ENCODE measurements at places on chromosomes 1 and 21.

DNA sequence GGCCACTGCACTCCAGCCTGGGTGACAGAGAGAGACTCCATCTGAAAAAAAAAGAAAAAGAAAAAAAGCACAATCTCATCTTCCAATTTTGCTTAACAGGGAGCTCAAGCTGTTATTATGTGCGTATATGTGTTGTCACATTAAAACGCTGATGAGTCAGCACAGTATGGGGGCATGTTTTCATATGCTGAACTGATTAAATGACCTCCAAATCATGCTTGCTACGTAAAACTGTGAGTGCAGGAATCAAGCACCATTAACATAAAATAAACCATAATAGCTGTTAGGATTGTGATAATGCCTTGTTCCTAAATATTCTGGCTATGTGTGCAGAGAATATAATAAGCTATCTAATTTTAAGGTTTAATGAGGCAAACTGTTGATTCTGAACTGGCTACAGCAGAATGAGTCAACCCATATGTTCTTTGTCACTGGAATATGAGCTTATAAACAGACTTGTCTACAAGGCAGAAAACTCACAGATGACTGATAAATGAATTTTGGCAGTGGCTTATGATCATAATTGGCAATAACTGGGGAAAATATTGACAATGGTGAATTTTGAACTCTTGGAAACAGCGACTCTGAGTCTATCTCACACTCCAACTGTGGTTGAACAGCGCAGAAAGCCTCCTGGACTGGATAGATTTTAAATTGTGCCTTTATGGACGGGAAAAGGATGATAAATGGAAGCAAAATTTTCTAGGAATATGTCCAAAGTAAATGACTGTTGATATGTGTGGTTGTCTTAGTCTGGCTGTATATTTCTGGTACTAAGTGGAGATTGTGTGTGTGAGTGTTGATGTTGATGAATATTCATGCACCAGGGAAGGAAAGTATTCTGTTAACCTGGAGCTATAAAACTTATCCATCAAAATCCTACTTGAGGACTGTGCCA is 75.5 kb downstream of the VCAM1 start:
- H3K27me3 ChIP-seq = no peaks in the 10 kb centered on the region
- H3K36me3 ChIP-seq = no peaks in the 10 kb centered on the region
- H3K4me3 ChIP-seq = no peak overlapping the region

DNA sequence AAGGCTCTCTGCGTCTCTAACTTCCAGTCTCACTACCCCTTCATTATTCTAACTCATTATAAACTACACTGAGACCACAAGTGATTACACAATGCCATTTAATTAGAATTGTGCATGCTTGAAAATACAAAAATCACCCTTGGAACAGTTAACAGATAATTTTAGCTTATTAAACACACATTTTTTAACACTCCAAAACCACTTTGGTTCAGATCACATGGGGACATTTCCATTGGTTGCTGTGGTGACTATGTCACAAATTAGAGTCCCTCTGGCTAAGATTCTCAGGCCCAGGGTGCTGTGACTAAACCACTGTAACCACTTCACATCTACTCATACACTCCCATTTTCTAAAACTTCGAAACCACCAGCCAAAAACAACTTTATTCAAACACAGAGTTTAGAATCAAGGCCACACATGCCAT is 43.0 kb downstream of the JAK1 start:
- no peak overlapping the region for H3K4me3 ChIP-seq
- H3K27me3 ChIP-seq = no peaks in the 10 kb centered on the region
- no peak for DNase-seq
- peaks cover 10% of the 10 kb centered on the region for H3K4me1 ChIP-seq
- no peaks in the 10 kb centered on the region for H3K36me3 ChIP-seq
- H3K27ac ChIP-seq = no peak overlapping the region

GRCh38 chr1:173360487-173361063 is 116.6 kb upstream of the PRDX6 start:
- no peaks in the 10 kb centered on the region for H3K27me3 ChIP-seq
- no peak overlapping the region for H3K4me3 ChIP-seq
- H3K27ac ChIP-seq = no peak overlapping the region
- no peaks in the 10 kb centered on the region for H3K4me1 ChIP-seq

- no peaks in the 10 kb centered on the region for H3K4me1 ChIP-seq
- peak; percentile 32 for DNase-seq
- no peak overlapping the region for H3K4me3 ChIP-seq
These were observed 50.2 kb downstream of the KCNN3 start for GRCh38 chr1:154819628-154820590.

- no peaks in the 10 kb centered on the region for H3K27me3 ChIP-seq
- DNase-seq = no peak
- no peak overlapping the region for H3K27ac ChIP-seq
- H3K4me1 ChIP-seq = peaks cover 16% of the 10 kb centered on the region
- no peaks in the 10 kb centered on the region for H3K36me3 ChIP-seq
These were observed 1.3 kb downstream of the ST6GALNAC3 start for GRCh38 chr1:76075877-76076276.

- no peaks in the 10 kb centered on the region for H3K4me1 ChIP-seq
- peaks cover 3% of the 10 kb centered on the region for H3K36me3 ChIP-seq
- no peak for DNase-seq
These were observed 70.2 kb downstream of the IARS2 start for GRCh38 chr1:220164116-220164515.

DNA sequence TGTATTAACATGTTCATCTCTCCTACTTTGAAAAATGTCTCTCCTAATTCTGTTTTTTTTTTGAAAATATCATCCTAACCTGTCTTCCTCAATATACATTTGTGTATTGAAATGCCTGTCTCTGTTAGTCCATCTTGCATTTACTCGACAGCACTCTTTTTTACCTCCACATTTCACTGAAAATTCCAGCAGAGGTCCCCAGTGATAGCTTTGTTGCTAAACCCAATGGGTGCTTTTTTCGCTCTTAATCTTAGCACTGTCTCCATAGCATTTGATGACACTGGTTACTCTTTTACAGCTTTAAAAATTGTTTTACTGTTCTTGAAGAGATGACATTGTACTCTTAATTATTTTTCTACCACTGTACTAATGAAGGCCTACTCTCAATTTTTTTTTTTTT is 10.8 kb downstream of the OSBPL9 start:
- H3K4me1 ChIP-seq = peaks cover 4% of the 10 kb centered on the region
- DNase-seq = peak; percentile 49
- H3K27me3 ChIP-seq = no peaks in the 10 kb centered on the region
- no peak overlapping the region for H3K27ac ChIP-seq
- no peaks in the 10 kb centered on the region for H3K36me3 ChIP-seq
- H3K4me3 ChIP-seq = no peak overlapping the region

DNA sequence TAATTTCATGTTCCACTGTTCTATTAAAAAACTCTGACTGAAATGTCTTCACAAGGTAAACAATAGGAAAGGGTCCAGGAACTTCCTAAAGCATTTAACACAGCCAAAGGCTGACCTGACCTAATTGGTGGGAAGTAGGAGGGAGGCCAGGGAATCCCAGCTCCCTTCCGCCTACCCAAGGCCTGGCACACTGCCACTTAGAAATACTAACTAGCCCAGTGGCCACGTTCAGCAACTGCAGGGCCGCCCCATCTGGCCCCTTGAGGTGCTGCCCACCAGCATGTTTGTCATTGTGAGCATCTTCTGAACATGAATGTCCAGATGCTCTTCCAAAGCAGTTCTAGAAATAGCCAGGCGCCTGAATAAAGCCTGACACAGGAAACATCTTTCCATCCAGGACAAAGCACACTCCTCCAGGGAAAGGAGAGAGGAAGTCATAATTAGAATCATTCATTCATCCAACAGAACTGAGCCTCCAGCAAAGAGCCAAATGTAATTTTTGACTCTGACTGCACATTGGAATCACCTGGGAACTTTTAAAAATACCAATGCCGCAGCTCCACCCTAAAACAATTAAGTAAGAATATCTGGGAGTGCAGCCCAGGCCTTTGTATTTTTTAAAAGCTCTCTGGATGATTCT is 44.6 kb upstream of the BCL9 start:
- H3K36me3 ChIP-seq = no peaks in the 10 kb centered on the region
- H3K4me1 ChIP-seq = no peaks in the 10 kb centered on the region
- no peaks in the 10 kb centered on the region for H3K27me3 ChIP-seq

GRCh38 chr1:161082996-161083747 is 6.2 kb downstream of the NECTIN4 start:
- H3K36me3 ChIP-seq = no peaks in the 10 kb centered on the region
- peak; percentile 94 for DNase-seq
- peaks cover 35% of the 10 kb centered on the region for H3K4me1 ChIP-seq
- no peaks in the 10 kb centered on the region for H3K27me3 ChIP-seq

DNA sequence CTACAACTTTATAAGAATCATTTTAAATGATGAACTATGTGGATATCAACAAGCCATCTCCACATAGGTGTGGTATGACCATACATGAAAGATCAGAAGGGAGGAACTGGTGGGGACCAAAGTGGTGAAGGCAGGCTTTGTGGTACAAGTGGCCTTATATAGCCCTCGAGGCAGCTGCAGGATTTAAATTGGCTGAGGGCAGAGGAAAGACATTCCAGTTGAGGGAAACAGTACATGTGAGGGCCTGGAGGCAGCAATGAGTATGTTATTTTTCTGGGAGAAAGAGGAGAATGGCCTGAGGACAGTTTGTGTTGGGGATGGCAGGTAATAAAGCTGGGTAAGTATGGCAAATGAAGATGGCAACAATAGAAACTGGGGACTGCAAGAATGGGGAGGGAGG is 17.1 kb downstream of the OSCP1 start:
- DNase-seq = no peak
- no peaks in the 10 kb centered on the region for H3K27me3 ChIP-seq
- no peaks in the 10 kb centered on the region for H3K36me3 ChIP-seq
- H3K4me1 ChIP-seq = no peaks in the 10 kb centered on the region

DNA sequence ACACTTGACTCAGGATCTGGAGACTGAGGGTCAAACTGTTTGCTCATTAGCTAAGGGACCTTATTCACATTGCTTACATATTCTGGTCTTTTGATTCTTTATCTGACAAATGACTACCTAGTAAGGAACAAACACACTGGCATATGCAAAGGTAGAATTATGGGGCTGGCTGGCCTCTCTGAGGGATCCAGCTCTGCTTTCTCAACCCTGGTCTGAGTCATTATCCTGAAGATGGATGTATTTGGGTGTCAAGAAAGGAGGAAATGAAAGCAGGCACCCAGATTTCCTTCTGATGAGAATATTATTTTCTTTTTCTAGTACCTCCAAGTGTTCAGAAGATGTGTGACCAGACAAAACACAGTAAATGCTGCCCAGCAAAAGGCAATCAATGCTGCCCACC is 6.0 kb downstream of the SMCP start:
- H3K4me1 ChIP-seq = no peaks in the 10 kb centered on the region
- H3K27me3 ChIP-seq = no peaks in the 10 kb centered on the region
- no peaks in the 10 kb centered on the region for H3K36me3 ChIP-seq
- no peak for DNase-seq
- no peak overlapping the region for H3K4me3 ChIP-seq
- H3K27ac ChIP-seq = no peak overlapping the region

DNA sequence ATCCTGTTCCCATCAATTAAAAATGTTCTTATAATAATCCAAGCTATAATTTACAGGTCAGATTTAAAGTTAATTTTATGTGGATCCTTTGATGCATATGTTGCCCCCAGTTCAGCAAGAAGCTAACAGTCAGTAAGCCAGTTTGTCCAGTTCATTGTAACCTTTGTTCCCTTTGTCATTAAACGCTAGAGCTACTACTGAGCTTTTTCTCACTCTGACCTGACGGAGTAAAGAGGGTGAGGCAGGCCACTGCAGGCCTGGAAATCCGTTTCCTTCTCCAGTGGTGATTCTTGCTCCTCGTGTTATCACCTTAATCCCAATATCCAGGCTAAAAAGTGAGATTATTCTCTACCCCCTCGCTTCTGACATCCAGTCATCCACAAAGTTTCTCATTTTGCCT is 10.2 kb downstream of the YBX1 start:
- DNase-seq = peak; percentile 52
- H3K27ac ChIP-seq = peak overlapping the region; percentile 85
- H3K36me3 ChIP-seq = no peaks in the 10 kb centered on the region

DNA sequence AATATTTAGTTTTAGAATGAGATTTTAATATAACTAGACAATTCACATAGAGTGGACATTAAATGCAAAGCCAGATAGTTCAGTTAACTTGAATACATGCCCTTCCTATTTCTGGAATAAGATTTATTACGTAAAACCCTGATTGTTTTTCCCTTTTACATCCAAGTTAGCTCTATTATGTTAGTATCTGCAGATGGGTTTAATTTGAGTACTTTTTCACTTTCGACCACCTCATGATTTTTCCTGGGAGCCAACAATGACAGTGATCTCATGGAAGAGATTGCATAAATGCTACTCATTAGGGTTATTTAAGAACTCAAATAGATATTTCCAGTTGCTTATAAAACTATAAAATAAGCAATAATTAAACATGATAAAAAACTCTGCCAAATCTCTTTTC is 199.4 kb upstream of the PTGFR start:
- no peak overlapping the region for H3K27ac ChIP-seq
- H3K4me3 ChIP-seq = no peak overlapping the region
- peaks cover 6% of the 10 kb centered on the region for H3K27me3 ChIP-seq
- DNase-seq = no peak

- H3K4me3 ChIP-seq = no peak overlapping the region
- no peak for DNase-seq
- no peak overlapping the region for H3K27ac ChIP-seq
- H3K36me3 ChIP-seq = no peaks in the 10 kb centered on the region
These were observed 29.6 kb upstream of the LRRC8D start for GRCh38 chr1:89791064-89791726.

- no peak overlapping the region for H3K27ac ChIP-seq
- peaks cover 12% of the 10 kb centered on the region for H3K4me1 ChIP-seq
- no peak overlapping the region for H3K4me3 ChIP-seq
- H3K27me3 ChIP-seq = peaks cover 56% of the 10 kb centered on the region
- no peaks in the 10 kb centered on the region for H3K36me3 ChIP-seq
These were observed 1.2 kb downstream of the CHD5 start for GRCh38 chr1:6178751-6179563.

- no peak for DNase-seq
- no peak overlapping the region for H3K27ac ChIP-seq
- no peaks in the 10 kb centered on the region for H3K27me3 ChIP-seq
- H3K4me3 ChIP-seq = no peak overlapping the region
- H3K36me3 ChIP-seq = no peaks in the 10 kb centered on the region
These were observed 370.4 kb upstream of the PLXNA2 start for GRCh38 chr1:208614610-208615009.

- H3K36me3 ChIP-seq = no peaks in the 10 kb centered on the region
- peaks cover 41% of the 10 kb centered on the region for H3K4me1 ChIP-seq
- H3K27ac ChIP-seq = peak overlapping the region; percentile 99
- no peak for DNase-seq
- H3K27me3 ChIP-seq = no peaks in the 10 kb centered on the region
- no peak overlapping the region for H3K4me3 ChIP-seq
These were observed 2.9 kb downstream of the DDI2 start for GRCh38 chr1:15620155-15620545.

GRCh38 chr1:208850442-208850841 is 606.3 kb upstream of the PLXNA2 start:
- H3K4me3 ChIP-seq = no peak overlapping the region
- no peaks in the 10 kb centered on the region for H3K36me3 ChIP-seq
- DNase-seq = no peak
- H3K27me3 ChIP-seq = no peaks in the 10 kb centered on the region
- H3K27ac ChIP-seq = no peak overlapping the region
- H3K4me1 ChIP-seq = no peaks in the 10 kb centered on the region

GRCh38 chr1:200342511-200343311 is 67.1 kb downstream of the ZNF281 start:
- H3K36me3 ChIP-seq = no peaks in the 10 kb centered on the region
- H3K27me3 ChIP-seq = no peaks in the 10 kb centered on the region
- no peak overlapping the region for H3K4me3 ChIP-seq
- DNase-seq = no peak
- H3K4me1 ChIP-seq = no peaks in the 10 kb centered on the region
- no peak overlapping the region for H3K27ac ChIP-seq

GRCh38 chr1:228810878-228811711 is 75.8 kb downstream of the RHOU start:
- peak overlapping the region; percentile 87 for H3K27ac ChIP-seq
- no peak for DNase-seq
- no peaks in the 10 kb centered on the region for H3K36me3 ChIP-seq
